ENCODE measurements at places on chromosomes 6 and 20.

DNA sequence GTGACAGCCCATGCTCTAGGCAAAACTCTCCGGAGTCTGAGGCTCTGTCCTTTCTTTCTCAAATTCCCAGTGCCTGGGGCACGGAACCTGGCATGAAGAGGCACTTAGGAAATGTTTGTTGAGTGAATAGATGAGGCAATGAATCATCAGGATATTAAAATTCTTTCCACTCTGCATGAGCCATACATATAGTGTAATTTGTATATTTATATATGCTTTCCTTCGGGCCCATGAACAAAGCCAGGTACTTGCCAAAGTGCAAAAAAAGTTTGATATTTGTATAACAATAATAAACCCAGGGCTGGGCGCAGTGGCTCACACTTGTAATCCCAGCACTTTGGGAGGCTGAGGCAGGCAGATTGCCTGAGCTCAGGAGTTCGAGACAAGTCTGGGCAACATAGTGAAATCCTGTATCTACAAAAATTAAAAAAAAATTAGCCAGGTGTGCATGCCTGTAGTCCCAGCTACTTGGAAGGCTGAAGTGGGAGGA is 212.3 kb upstream of the ZNF217 start:
- DNase-seq, result no peak

DNA sequence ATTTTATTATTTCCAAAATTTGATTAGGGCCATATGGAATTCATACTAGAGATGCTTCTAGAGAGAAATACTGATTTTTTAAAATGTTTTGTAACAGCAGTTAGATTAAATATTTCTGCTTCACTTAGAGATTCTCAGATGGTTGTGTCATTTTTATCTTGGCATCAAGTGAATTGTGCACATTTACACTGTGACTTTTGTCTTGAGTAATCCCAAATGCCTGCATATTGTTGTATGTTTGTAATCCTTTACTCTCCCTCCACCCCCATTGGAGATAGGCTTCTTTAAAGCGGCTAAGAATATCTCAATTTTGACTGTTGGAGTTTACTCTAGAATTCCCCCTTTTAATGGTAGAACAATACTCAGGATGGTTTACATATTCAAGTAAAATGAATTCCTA is 19.0 kb downstream of the STX16 start:
- no peak for DNase-seq

DNA sequence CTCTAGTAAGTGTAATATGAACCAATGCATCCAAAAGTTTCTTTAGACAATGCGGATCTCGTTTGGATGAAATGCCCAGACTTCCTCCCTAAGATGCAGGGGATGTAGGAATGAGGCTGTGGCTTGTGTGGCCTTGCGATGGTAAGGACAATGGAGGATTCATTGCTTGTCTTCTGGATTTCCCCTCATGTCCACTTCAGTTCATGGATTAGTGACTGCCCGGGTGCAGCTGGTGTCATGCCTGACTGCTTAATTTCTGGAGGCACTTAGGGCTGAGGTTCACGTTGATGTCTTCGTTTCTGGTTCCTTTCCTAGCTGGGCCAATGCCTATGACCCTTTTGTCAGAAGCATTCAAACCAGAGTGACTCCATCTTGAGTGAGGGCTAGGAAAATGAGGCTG is 93.8 kb downstream of the SCP2D1 start:
- DNase-seq, result no peak

DNA sequence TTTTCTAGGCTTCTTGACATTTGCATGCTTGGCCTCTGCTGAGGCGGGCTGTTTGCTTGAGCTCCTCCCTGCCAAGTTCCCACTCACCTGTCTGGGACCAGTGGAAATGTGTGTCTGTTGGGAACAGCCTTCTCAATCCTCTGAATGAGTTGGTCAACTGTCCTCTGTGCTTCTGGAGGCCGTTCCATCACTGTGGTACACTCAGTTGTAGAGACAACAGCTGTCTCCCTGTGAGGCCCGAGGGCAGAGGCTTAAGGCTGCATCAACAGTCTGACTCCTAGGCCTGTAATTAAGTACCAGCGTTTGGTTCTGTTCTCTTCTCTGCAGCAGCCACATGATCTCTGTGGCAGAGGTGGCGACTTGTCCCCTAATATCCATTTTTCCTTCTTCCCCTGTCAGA is 110.9 kb downstream of the CDC5L start:
- no peak for DNase-seq

DNA sequence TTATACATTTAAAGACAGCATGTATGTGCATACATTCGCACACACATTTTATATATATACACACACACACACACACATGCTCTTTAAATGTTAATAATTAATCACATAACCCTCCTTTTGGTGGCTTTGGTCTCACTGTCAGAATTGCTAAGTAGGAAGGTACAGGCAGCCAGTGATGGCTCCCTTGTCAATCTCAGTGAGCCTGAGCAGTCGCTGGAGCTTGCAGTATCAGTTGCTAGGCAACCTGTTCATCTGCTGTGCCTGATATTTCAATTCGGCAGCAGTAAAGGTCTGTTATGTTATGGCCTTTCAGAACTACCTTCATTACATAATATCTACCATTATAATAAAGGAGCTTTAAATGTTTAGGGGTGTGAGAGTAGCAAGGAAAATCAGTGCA is 374.3 kb downstream of the LMBRD1 start:
- no peak for DNase-seq

DNA sequence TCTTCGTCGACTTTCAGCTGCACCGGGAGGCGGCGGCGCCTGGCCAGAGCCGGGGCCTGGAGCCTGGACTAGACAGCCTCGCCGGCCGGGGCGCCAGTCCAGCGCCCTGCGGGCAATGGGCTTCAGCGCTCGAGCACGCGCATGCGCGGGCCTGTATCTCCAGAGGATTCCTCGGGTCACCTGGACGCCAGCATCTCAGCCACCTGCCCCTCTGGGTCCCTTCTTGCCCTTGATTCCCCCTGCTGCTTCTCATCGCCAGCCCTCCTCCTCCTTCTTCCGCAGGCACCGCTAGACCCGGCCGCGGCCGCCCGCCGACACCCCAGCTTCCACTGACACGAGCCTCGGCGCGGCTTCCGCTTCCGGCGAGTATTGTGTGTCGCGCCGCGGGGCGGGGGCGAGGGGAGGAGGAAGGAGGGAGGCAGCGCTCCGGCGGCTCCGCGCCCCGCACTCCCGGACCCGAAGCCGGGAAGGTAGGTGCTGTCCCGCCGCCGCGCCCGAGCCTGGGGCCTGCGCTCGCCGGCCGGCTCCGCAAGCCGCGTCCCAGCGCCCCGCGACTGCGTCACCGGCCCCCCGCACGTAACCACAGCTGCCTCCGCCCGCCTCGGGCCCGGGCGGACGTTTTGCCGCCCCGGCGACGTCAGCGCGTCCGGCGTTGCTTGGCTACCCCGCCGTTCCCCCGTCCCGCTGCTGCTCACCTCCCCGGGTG is at the start of gene TRIM39:
TSS of gene TRIM39 (plus strand) at position 402 of the 706 bp plus-strand sequence. CDS start 2,391 bp downstream, outside the sequence.
- DNase-seq, result peak; percentile 88

GRCh38 chr6:40419946-40420728 is 167.0 kb downstream of the LRFN2 start:
- DNase-seq, result no peak

DNA sequence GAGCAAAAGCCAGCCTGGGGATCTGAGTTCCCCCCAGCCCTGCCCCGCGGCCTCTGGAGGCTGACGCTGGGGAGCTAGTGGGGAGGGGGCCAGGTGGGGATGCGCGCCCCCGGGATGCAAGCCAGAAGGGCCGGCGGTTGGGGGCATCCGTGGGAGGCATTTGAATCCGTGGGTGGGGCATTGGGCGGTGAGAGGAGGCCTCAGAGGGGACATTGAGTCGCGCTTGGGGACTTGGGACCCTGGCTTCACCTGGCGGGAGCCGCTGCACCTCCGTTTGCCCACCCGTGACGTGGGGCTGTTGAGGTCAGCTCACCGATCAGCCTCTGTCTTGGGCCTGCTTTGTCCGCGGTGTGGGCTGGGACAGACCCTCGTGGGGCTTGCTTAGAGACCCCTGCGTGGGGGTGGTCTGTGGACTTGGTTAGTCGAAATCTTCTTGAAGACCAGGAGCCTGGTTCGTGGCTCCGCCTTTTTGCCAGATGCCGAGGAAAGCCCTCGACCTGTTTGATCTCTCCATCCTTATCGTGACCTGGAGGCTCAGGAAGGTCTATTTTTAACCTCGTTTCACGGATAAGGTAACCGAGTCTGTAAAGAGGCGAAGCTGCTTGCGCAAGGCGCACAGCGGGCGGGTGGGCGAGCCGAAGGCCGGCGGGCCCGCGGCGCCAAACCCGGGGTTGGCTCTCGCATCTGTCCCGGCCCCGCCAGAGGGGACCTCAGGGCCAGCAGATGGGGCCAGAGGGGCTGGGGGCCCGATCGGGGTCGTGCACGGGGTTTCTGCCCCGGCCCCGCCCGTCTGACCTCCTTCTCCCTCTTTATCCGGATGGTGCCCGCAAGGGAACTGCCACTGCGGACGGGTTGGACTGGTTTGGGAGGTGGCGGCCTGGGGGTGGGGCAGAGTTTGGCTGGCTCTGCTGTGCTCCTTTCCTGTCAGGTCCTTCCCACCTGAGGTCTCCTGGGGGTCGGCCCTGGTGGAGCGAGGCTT is 8.3 kb downstream of the FAM110A start:
- no peak for DNase-seq

DNA sequence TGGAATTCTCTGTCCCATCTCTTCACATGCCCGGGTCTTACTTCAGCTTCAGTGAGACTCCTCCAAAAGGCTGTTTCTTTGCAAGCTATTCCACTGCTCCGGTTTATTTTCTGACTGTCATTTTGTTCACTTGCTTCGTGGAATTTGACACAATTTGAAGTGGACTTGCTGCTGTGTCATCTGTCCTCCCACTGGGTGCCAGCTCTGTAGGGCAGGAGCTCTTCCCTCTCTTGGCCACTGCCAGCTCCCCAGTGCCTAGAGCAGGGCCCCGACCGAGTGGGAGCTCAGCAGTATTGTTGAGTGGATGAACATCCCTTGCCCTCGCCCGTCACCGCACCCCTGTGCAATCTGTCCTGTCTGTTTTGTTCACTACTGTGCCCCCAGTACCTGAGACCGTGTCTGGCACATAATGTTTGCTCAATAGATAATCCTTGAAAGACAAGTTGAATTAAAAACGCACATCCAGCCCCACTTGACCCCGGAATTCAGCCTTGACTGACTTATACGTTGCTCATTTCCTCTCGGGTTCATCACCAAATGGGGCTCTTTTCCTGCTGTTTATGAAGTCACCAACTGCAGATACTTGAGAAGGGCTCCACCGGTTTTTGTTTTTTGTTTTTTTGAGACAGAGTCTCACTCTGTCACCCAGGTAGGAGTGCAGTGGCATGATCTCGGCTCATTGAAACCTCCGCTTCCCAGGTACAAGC is 170.3 kb upstream of the KCNG1 start:
- DNase-seq, result no peak

GRCh38 chr20:9600562-9600961 is 86.2 kb downstream of the LAMP5 start:
- no peak for DNase-seq

DNA sequence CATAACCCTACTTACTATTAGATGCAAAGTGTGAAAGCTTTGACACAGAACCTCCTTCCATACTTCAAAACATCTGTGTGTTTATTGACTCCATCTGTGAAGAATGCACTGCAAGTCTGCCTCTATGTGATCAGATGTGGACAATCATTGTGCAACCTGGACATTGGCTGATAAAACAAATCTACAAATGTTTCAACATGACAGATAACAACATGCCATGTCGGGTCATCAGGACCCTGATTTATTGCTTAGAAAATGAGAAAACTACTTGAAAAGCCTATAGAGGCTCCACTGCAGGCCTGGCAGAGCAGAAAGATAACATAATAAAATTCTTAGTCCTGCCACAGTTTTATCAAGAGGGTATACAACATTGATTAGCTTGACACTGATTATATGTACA is 1286.4 kb downstream of the GRIK2 start:
- no peak for DNase-seq

DNA sequence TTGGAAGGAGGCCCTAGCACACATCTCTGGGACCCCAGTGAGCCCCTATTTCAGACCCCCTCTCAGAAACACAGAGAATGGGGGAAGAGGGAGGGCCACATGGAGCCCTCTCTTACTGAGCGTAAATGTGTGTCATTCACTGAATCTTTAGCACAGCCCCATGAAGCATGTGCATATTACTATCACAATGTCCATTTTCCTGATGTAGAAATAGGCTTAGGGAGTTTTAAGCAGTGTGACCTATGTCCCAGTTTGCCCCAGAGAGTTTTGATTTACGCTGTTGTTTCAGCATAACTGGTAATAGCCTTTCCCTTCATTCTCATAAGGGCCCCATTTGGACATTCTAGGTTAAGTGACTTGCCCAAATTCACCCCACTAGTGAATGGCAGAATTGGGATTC is 25.0 kb upstream of the TCP11 start:
- no peak for DNase-seq

DNA sequence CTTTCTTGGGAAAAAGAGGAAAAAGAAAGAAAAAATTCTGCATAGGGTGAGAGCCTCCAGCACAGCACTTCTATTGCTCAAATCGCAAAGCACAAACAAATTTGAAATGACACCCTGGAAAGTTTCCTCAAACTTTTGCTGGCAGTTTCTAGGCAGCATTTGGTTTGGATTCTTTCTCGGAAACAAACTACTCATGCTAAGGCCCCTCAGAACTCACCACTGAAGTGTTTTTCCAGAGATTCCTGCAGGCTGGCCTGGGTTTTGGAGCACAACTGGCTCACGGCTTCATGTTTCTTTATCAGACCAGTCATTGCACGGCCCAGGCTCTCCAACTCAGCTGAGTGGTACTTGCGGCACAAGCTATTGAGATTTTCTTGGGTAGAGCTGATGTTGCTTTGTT is 237.8 kb downstream of the SYNE1 start:
- DNase-seq, result no peak

DNA sequence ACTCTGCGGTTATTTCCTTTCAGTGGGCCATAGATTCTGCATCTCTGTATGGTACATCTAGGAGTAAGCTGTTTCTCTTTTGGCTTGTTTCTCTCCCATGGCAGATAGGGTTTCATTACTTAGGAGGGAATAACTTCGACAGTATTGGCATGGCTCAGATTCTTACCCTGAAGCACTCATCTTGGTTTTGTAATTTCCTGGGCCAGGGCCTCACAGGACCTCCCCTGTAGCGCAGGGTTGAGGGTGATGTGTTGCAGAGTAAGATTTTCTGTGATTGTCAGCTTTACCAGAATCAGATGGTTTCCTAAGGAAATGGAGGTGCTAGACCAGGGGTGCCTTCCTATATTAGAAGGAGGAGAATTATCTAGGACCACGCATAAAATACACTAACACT is 78.3 kb downstream of the STXBP5 start:
- DNase-seq, result no peak

DNA sequence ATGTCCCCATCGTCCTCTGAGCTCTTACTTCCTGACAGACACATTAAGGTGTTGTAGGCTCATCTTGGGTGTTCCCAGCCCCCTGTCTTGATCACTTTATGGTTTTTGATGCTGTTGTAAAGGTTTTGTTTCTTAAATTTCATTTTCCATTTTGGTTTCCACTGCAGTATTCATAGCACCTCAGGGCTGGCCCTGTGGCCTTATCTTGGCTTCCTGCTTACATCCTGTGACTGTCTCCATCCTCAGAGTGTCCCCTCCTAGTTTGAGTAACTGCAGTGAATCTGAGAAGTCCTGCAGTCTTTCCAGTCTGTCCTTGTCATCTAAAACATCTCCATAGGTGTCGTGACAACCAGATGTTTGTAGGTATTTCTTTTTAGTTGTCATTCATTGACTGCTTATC is 50.9 kb downstream of the JARID2 start:
- no peak for DNase-seq

- DNase-seq, result no peak
Observed at GRCh38 chr6:111631903-111632460, 26.3 kb upstream of the TRAF3IP2 start.

- DNase-seq, result no peak
Observed at GRCh38 chr20:17875981-17876385, 92.6 kb downstream of the SNX5 start.

- no peak for DNase-seq
Observed at GRCh38 chr6:162195441-162195840, 532.1 kb downstream of the PRKN start.

- no peak for DNase-seq
Observed at GRCh38 chr6:132132924-132133639, 181.9 kb upstream of the CCN2 start.

Data from effector memory CD4-positive, alpha-beta T cell (primary cell).